HT-29 (cell line): ENCODE measurements at places on chromosomes 13 and 19.

DNA sequence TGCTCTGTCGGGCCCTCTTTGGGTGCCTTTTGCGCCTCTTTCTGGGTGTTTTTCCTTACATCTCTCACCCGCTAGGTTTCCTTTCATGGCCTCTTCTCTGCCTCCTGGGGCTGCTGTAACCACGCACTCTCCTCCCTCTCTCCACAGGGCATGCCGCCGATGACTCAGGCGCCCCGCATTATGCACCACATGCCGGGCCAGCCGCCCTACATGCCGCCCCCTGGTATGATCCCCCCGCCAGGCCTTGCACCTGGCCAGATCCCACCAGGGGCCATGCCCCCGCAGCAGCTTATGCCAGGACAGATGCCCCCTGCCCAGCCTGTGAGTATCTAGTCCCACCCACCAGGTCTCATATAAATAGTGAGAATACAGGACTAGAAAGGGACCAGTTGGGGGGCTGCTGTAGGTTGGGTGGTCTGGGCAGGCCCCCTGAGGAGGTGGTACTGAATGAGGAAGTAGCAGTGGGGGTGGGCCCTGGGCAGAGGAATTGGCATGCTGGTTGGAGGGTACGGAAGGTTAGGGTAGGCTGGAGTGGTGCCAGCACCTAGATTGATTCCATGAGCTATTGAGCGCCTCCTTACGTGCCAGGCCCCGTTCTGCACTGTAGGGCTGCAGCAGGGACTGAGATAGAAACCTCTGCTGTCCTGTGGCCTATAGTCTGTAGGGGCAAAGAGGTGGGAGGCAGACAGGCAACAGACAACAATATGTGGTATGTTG, 11.9 kb downstream of the SNRPA start:
- no peak for DNase-seq

DNA sequence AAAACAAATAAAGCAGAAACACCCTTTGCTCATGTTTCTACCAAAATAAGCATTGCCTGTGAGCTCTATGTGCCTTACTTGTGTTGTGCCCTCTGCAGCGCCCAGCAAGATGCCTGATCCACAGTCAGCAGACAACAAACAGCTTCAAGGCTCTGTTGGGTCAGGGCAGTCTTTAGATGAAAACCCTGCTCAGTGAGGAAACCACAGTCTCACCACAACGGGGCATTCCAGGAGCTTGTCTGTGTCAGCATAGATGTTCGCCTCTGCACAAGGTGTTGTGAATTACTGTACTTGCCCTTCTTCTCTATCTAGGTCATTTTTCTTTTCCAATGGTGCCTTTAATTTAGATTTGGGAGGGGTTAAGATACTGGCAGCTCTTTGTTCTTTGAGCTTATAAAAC, 251.9 kb downstream of the COL4A1 start:
- no peak for DNase-seq

GRCh38 chr13:39073983-39074382, 35.7 kb downstream of the NHLRC3 start:
- peak; percentile 33 for DNase-seq

GRCh38 chr19:42269478-42270345, 660 bp downstream of the CIC start:
- DNase-seq = peak; percentile 28
